ENCODE measurements at places on chromosomes 7 and 10. TPM values are rescaled to one million over a fixed set of nuclear protein-coding genes. Genes with fewer than 3 reads are reported as not detected.

MMRN2 gene
- total RNA-seq = 15.0 TPM

GRCh38 chr7:28685242-28685643, 272.9 kb downstream of the TRIL start:
- H3K36me3 ChIP-seq = no peaks in the 10 kb centered on the region
- H3K27ac ChIP-seq = peak overlapping the region; percentile 89

DNA sequence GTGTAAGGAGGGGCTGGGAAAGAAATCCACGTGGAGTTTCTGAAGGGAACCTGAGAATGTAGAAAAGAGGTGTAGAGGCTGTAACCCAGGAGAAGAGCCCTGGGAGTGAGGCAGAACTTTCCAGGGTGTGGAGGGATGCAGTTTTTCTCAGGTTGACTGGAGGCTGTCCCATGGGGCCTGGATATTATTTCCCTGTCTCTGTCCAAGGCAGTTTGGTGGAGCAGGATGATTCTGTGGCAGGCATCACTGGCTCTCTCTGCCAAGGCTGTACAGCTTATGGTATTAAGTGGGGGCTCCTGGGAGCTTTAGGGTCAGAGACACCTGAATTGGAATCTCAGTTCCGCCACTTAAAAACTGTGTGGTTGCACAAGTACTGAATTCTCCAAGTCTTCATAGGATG, 81.6 kb downstream of the CHN2 start:
- no peaks in the 10 kb centered on the region for H3K36me3 ChIP-seq
- no peaks in the 10 kb centered on the region for H3K4me1 ChIP-seq
- H3K4me3 ChIP-seq = no peak overlapping the region
- no peaks in the 10 kb centered on the region for H3K27me3 ChIP-seq

DNA sequence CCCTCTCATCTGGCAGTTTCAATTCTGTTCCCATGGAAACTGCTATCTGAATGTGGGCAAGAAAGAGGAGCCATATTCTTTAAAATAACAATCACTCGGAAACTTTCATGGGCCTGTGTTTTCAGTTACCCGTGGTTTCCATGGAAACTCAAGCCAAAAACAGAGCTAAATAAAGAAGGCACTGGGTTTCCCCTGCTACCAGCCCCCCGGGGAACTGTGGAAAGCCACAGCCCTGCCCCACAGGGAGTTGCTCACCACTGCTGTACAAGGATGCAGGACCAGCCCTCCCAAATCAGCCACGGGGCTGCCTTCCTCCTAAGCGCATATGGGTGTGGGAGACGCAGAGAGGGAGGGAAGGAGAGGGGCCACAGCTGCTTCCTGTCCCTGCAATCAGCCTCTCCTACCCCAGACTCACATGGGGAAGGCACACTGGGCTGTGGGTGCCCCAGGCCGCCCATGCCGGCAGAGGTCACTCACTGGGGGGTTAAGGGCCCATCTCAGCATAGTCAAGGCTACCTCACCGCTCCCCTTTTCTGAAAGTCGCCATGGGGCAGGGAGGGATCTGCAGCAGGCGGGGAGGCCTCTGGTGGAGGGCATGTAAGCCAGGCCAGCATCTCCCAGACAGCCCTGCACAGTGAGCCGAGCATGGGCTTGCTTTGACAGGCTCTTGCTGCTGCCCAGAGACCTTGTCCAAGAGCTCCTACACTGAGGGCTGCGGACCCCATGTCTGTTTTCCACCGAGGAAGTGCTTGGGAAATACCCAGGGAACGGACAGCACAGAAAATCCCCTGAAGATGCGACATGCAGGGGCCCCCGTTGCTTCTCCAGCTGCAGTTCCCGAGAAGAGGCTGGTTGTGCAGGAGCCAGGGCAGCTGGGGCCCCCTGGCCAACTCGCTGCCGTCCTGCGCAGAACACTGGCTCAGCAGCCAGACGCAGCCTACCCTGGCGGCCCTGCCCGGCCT, 157.3 kb upstream of the PPP2R2D start:
- H3K27ac ChIP-seq = no peak overlapping the region
- H3K4me1 ChIP-seq = no peaks in the 10 kb centered on the region
- peaks cover 3% of the 10 kb centered on the region for H3K27me3 ChIP-seq
- no peak overlapping the region for H3K4me3 ChIP-seq

DNA sequence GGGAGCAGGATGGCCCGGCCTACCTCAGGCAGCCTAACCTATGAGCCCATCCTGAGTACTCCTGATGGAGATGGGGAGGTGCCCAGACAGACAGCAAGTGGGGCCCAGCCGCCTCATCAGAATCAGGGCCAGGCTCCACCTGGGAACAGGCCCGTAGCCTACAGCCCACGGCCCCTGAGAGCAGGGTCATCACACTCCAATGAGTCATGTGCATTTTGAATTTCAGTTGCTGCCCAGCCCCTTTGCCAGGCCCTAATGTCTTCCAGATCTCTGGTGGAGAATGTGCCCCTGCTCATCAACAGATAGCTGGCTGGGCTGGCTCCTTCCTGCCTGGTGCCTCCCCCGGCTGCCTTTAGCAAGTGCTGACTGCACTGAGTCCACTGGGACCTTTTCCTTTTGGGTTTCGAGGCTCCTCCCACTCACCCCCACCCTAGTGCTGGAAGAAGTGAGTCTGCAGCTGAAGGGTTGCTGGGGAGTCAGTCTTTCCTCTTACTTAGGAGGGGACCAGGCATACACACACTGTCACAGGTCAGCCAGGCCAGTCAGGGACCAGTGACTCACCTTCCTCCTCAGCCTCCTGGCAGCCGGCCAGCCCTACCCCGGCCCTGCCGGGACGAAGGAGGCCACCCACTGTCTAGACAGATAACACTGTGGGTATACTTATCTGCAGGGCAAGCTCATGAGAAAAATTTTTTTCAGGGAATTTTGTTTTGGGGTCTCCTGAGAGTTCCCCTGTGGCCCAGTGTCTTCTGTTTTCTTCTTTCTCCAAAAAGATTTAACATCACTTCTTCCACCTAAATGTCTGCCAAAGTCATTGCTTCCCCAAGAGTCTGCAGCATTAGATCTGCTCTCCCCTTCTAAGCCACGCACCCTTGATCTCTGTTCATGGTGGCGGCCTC, 9.1 kb upstream of the ASIC3 start:
- peaks cover 7% of the 10 kb centered on the region for H3K4me1 ChIP-seq
- H3K4me3 ChIP-seq = no peak overlapping the region
- H3K27ac ChIP-seq = no peak overlapping the region
- peak; percentile 87 for DNase-seq
- no peaks in the 10 kb centered on the region for H3K27me3 ChIP-seq
- H3K36me3 ChIP-seq = peaks cover 72% of the 10 kb centered on the region

DNA sequence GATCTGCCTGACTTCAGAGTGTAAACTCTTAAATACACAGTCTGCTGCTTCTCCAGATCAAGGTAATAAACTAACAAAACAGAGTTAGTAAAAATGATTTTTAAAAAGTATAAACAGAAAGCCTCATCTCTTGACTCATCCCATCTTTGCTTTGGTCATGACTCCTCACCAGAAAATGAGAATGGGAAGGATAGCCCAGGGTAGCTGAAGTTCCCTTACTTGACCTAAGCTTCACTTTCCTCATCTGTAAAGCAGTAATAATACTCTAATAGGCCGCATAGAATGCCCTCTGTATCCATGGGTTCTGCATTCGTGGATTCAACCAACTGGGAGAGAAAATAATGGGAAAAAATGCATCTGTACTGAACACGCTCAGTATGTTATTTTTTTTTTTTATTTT, 11.3 kb upstream of the SLC25A28 start:
- no peak overlapping the region for H3K4me3 ChIP-seq
- no peak for DNase-seq
- H3K27ac ChIP-seq = no peak overlapping the region
- H3K4me1 ChIP-seq = no peaks in the 10 kb centered on the region
- no peaks in the 10 kb centered on the region for H3K36me3 ChIP-seq
